ENCODE measurements at places on chromosomes 1 and 21.

GRCh38 chr1:219539645-219540254, 73.2 kb downstream of the ZC3H11B start:
- no peak for DNase-seq

DNA sequence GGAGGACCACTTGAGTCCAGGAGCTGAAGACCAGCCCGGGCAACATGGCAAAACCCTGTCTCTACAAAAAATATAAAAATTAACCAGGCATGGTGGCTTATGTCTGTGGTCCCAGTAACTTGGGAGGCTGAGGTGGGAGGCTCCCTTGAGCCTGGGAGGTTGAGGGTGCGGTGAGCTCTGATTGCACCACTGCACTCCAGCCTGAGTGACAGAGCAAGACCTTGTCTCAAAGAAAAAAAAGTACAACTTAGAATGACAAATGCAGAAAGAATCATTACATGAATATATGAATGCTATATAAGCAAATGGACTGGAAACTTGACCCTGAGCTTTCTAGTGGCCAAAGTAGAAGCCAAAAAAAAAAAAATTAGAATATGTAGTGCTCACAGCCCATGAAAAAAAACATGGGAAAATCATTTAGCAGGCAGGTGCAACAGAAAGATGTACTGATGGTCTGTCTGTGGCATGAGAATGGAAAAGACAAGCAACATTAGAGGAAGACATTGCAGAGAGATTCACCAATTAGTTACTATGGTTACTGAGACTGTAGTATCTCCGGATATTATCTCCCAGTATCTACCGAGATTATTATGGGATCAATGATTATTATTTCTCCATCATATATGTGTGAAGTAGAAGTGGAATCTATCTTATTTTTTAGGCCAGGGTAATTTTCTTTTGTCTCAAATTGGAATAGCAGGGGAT, 19.2 kb downstream of the ELAPOR1 start:
- DNase-seq = no peak

- no peak for DNase-seq
These were observed 1.6 kb upstream of the LEFTY2 start for GRCh38 chr1:225942574-225942973.

- DNase-seq = no peak
These were observed 1544.1 kb downstream of the PLA2G4A start for GRCh38 chr1:188372821-188373220.

DNA sequence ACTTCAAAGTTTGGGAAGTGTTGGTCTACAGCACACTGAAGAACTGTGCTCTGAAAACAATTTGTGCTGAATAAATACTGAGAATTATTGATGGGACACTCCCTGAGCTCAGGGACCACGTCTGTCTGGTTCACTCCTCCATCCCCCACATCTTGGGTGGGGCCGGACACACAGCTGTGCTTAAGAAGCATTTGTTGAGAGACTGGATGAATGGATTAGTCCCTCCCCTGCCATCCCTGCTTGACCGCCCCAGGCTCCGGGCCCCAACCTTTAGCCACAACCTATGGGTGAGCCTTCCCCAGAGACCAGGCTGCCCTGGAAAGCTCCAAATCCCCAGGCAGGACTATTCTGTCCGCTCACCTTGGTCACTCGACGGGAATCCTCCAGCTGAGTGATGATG, 7.5 kb downstream of the TRIM63 start:
- DNase-seq = no peak

GRCh38 chr1:25062621-25063255, 132.7 kb upstream of the RUNX3 start:
- DNase-seq = no peak

- no peak for DNase-seq
These were observed 441 bp downstream of the PPT1 start for GRCh38 chr1:40096646-40096976.

- DNase-seq = no peak
These were observed 761.0 kb upstream of the CXADR start for GRCh38 chr21:16751695-16752474.

GRCh38 chr21:34822942-34823341, 154.1 kb downstream of the CLIC6 start:
- no peak for DNase-seq

- DNase-seq = no peak
These were observed 70.3 kb downstream of the MORN1 start for GRCh38 chr1:2320760-2321667.

- no peak for DNase-seq
These were observed 11.9 kb upstream of the TARDBP start for GRCh38 chr1:11000526-11000925.

DNA sequence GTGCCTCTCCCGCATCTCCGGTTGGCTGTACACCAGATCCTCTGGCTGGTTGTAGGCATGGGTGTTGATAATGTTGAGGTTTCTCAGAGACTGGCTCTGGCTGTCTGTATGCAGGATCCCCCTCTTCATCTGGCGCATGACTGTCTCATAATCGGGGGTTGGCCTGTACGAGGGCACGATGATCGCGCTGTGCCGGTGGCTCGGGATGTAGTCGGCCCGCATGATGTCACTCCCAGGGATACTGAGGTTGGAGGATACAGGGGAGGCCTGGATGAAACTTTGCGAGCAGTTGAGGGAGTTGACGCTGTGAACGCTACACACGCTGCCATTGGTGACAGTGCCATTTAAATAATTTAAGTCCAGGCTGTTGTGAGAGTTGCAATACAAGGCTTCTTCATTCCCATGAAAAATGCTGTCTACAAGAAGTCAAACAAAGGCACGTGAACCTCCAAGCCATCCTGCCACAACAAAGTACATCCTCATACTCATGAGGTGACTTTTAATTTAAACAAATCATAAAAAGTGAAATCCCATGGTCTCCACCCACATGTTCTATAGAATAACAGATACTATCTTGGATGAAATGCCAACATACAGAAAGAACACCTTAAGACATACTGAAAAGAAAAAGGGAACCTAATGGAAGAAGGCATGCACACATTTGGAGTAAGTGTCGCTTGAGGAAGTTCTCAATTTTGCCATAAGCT, 103.6 kb downstream of the SMYD2 start:
- no peak for DNase-seq
